ENCODE measurements at places on chromosomes 3 and 15. TPM values are rescaled to one million over a fixed set of nuclear protein-coding genes. Genes with fewer than 3 reads are reported as not detected.

- H3K27me3 ChIP-seq: no peaks in the 10 kb centered on the region
Measured at GRCh38 chr3:169390271-169390670, 273.2 kb downstream of the MECOM start.

DNA sequence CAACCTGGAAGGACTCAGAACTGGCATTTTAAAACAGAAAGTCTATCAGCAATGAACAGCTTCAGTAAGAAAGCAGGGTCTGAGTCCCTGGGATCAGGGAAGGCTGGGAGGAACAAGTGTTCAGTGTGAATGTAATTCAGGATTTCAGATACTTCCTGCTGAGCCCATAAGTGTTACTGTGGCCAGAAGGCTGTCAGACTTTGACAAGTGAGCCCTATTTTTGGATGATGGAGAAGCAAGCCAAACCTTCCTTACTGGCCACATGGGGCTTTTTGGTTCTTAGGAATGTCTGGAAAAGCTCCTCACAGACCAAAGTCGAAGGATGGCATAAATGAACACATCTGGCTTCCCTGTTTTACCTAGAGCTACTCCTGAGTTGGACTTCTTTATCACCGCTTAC is 157.2 kb downstream of the BBX start:
- no peaks in the 10 kb centered on the region for H3K27me3 ChIP-seq
- peak overlapping the region; percentile 51 for H3K27ac ChIP-seq
- DNase-seq: no peak

- no peak for DNase-seq
- H3K27me3 ChIP-seq: no peaks in the 10 kb centered on the region
- no peaks in the 10 kb centered on the region for H3K36me3 ChIP-seq
Measured at GRCh38 chr3:115685097-115685496, 61.8 kb downstream of the GAP43 start.

GRCh38 chr3:16053794-16054193 is 120.7 kb upstream of the GALNT15 start:
- H3K27ac ChIP-seq: peak overlapping the region; percentile 96
- H3K4me3 ChIP-seq: no peak overlapping the region
- DNase-seq: no peak
- H3K4me1 ChIP-seq: peaks cover 39% of the 10 kb centered on the region
- peaks cover 9% of the 10 kb centered on the region for H3K36me3 ChIP-seq

Gene ADIPOQ
- total RNA-seq: not detected

Data from MCF 10A (cell line).